WTC11 (cell line): ENCODE measurements at places on chromosomes 11 and 22.

GRCh38 chr22:17858033-17858432, 83.8 kb upstream of the BID start:
- DNase-seq: no peak

- no peak for DNase-seq
Observed at GRCh38 chr11:86932259-86932585, 23.0 kb downstream of the FZD4 start.

- no peak for DNase-seq
Observed at GRCh38 chr11:66651016-66651415, 12.5 kb downstream of the RBM4 start.

- no peak for DNase-seq
Observed at GRCh38 chr11:73239111-73239521, 21.0 kb downstream of the P2RY2 start.

DNA sequence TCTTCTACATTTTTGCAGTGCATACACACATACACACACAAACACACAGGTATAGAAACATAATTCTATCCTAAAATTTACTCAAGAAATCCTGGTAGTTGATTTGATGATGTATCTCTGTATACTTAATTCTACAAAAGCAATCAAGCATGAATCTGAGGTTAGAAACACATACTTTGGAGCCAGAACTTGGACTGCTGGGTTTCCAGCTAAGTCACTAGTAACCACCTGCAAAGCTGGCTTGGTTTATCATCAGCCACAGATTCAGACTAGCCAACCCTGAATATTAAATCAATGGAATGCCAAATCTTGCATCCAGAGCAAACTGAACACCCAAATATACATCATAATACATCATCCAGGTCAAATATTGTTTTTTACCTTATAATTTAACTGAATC, 24.8 kb upstream of the POU2AF2 start:
- no peak for DNase-seq

GRCh38 chr11:24226606-24227005, 270.2 kb upstream of the LUZP2 start:
- DNase-seq: no peak

- no peak for DNase-seq
Observed at GRCh38 chr11:110366291-110366690, 63.5 kb upstream of the FDX1 start.

DNA sequence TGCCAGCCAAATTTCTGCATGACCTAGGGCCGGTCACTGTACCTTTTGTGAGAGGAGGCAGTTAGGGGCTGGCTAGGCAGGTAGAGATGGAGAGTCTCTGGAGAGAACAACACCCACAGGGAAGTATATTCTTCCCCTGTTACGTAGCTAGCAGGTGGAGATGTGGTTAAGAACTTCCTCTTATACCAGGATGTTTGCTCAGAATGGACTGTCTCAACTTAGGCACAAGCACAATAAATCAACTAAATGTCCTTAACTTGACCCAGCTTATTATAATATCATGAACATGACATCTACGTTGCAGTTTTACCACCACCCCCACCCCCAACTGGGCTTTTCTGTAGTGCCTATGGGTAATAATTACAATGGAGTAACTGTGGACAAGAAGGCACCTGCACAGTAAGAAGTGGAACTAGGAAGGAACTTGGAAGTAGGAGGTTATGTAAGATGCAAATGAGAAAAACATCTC, 60.7 kb upstream of the MPEG1 start:
- DNase-seq: no peak

- DNase-seq: no peak
Observed at GRCh38 chr11:118081241-118081958, 4.5 kb downstream of the TMPRSS4 start.

DNA sequence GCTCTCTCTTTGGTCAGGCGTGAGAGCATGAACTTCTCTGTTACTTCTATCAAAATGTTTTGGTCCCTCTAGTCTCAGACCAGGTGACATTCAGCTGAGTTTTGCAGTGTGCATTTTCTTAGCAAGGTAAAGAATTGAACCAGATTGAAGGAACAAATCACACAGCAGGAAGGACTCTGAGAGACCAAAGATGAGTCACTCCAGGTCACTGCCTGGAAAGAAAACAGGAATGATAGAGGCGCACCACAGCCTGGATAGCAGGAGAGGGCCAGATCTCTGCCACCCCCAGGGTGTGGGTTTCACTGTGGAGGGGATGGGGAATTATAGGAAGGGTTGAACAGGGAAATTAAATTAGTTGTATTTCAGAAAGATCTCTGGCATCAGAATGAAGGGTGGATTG, 788.3 kb downstream of the NTM start:
- no peak for DNase-seq

DNA sequence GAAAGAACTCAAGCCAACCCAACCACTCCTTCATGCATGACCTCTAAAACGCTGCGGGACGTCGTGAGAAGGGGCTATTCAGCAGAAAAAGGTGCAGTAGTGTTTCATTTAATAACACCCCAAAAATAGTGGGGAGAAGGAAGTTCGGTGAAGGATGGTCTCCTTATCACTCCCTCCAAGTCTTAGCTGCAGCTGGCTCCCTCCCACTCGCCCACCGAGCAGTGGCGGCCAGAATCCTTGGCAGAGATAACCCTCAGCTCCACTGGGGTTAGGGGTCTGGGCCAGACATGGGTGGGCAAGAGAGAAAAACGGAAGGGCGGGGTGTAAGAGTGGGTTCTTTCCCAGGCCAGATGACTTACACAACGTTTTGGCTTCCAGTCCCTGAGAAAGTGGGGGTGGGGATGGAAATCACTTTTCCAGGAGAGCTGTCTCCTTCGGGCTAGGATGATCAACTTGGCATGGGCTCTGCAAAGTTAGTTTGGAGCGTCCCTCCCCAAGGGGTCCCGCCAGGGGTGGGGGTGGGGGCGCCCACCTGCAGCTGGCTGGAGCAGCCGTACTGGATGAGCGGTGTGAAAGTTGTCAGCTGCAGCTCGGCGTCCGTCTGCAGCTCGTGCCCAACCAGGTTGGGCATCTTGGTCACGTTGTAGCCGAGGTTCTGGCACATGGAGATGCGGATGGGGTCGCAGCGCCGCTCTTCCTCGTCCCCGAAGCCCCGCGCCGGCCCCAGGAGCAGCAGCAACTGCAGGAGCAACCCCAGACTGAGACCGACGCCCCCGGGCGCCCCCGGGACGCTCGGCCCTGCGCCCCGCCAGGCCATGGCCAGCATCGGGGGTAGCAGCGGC, 705 bp downstream of the FZD4 start:
- peak; percentile 48 for DNase-seq

DNA sequence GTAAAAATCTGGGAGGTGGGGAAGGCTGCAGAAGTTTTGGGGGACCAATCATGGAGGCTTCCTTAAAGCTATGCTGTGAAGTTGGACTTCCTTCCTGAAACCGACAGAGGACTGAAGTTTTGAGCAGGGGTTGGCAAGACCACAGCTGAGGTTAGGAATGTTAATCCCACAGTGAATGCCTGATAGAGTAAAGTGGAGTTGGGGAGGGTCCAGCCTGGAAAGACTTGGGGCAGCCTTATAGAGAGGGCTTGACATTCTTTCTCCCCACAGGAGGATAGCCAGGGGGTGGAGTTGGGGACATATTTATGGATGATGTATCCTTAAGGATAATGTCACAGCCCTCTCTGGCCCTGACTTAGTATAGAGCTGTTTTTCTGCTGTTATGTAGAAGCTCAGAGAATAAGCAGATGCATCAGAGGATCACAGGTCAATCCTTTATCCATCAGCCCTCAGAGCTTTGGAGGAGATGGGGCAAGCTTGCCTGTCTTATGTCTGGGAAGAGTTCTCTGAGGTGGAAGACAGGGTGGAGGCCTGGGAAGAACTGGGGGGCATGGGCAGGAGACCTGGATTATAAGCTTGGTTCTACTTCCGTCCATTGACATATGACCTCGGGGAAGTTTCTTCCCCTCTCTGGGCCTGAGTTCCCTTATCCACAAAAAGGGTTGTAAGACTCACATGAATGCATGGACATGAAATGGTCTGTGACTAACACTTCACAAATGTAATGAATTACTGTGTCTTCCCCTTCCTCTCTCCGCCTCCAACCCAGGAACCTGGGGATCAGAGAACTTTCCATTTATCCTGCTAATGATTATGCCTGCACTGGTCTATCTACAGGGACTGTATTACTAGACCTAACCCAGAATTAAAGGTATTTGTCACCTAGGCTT, 317.8 kb downstream of the MIAT start:
- no peak for DNase-seq

DNA sequence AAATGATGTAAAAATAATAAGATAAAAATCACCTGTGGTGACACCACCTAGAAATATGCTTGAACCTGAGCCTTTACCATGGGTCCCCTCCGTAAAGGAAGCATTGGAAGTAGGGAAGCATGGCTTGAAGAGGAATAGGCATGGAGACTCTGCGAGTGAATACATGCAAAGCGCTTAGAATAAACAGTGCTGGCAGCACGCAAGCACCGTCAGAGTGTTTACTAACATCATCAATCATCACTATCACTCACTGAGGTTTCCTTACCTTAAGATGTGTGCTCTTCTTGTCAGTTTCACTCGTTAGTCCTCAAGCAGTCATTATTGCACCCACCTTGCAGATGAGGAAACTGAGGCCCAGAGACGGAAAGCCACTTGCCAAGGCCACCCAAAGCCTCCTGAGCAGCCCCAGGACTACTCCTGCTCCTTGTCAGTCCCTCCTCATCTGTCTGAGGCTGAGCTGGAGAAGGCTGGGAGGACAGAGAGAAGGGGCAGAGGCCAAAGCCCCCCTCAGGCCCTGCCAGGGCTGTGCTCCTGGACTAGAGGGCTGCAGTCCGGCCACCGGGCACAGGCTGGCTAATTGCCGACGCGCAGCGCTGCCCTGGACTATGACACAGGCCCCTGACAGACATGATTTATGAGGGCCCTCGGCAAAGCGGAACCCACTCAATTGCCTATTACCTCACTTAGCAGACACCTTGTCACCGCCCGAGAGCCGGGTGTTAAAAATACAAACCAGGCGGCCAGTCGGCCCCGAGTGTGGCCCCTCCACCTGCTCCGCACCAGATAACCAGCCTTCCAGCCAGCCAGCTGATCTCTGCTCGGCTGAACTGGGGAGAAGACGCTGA, 168.9 kb downstream of the MN1 start:
- no peak for DNase-seq

GRCh38 chr11:118911880-118912741, 13.6 kb downstream of the BCL9L start:
- peak; percentile 86 for DNase-seq

DNA sequence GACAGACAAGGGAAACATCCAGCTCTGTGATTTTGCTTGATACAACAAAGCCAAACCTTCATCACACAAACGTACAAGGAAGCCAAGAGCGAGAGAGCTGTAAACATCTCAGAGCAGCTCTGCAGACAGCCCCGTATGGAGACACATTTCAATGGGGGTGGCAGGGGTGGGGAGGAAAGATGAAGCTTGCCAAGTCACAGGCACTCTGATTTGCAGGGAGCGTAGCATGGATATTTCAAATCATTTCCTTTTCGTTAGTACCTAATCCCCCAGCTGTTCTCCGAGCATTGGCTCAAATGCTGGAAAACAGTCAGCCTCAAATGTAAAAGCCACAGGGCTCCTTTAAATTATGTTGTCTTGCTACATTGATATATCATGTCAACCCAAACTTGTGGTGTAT, 458.9 kb upstream of the CADM1 start:
- DNase-seq: no peak
